ENCODE measurements at places on chromosomes 4 and X.

DNA sequence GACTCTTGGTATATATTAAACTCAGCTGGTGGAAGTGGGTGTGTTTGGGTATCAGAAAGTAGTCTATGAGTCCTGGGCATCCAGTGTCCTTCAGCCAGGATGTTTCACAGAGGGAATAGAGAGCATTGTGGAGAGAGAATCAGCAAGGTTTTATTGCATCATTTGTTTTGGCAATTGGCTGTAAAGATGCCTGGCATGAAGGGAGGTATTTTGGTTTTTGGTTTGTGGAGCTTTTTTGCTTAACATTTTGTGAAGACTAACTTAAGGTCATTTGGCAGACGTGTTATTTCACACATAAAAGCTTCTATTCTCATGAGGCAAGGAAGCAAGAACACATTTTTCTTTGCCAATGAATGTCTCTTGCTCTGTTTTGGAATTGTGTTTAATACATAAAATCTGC is 71.1 kb downstream of the DCLK2 start:
- no peak for DNase-seq

DNA sequence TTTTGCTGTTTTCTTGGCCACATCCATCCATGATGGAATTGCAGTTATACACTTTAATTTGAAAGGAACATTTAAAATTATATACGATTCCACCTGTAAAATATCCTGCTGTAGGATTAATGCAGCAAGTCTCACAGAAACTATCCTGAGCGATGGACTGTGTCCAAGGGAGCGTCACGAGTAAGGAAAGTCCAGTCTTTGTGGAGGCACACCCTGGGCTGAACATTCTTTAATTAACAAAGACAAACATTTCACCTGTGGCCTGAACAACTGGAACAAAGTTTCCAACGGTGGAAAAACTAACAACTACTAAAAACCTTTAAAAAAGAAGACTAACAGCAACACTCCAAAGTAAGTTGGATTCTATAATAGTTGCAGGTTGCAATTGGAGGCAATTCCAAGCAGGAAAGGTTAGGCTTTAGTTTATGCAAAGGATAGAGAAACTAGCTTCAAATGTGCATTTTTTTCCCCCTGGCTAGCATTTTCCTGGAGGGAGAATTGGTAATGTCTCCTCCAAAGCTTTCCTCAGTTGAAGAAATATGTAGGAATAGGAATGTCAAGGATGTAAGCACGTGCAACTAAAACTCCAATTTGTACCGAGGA is 11.0 kb downstream of the EREG start:
- DNase-seq = no peak

DNA sequence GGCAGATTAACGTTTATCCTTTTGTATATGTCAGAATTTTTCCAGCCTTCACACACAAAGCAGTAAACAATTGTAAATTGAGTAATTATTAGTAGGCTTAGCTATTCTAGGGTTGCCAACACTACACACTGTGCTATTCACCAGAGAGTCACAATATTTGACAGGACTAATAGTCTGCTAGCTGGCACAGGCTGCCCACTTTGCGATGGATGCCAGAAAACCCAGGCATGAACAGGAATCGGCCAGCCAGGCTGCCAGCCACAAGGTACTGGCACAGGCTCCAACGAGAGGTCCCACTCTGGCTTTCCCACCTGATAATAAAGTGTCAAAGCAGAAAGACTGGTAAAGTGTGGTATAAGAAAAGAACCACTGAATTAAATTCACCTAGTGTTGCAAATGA is 94.8 kb downstream of the TET2 start:
- no peak for DNase-seq

DNA sequence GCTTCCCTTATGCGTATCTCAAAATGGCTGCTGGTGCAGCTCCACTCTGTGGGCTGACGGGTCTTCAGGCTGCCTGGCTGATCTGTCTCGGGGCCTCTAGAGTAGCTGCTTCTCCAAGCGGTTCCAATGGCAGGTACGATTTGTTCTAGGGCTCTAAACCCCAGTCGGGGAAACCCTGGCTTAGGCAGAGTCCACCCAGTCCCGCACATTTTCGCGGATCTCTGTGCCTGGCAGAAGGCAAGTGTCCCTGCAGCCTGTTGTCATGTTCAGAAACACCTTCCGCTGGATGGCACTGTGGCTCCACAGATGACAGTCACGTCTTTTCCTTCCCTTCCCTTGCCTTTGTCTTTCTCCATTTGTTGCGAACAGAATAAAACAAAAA is 54.4 kb downstream of the NBDY start:
- DNase-seq = no peak

GRCh38 chr4:68337522-68337921 is 12.4 kb downstream of the YTHDC1 start:
- DNase-seq = no peak

- no peak for DNase-seq
Measured at GRCh38 chr4:38002451-38003071, 42.4 kb downstream of the PTTG2 start.

DNA sequence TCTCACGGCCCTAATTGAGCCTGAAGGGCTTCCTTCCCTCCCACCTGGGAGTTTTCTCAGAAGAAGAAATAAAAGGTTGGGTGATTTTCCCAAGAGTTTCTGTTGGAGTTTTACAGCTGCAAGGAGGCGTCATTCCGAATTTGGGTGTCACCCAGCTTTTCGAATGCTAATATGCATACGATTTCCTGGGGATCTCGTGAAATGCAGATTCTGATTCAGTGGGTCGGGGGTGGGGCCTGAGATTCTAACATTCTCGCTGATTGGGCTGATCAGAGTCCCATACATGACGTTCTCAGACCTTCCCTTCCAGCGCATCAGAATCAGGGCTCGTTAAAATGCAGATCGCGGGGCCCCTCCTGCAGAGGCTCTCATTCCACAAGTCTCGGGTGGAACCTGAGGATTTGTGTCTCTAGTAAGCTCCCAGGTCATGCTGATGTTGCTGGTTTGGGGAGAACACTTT is 125.8 kb upstream of the STX18 start:
- no peak for DNase-seq

DNA sequence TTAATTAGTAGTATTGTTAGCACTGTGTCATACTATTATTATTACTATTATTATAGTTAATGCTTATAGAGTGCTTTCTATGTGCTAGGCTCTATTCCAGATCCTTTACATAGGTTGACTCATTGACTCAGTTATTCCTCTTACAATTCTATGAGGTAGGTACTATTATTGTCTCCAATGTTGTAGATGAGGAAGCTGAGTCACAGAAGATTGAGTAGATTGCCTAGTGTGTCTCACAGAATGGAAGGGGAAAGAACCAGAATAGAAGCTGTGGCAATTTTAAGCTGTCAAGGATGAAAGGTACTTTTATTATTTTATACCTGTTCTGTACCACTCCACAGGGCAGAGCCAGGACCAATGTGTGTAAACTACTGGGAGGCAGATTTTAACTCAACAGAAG is 1.9 kb upstream of the TCEAL1 start:
- no peak for DNase-seq
